NCI-H2171 (cell line): ENCODE measurements at places on chromosomes 13 and 19.

DNA sequence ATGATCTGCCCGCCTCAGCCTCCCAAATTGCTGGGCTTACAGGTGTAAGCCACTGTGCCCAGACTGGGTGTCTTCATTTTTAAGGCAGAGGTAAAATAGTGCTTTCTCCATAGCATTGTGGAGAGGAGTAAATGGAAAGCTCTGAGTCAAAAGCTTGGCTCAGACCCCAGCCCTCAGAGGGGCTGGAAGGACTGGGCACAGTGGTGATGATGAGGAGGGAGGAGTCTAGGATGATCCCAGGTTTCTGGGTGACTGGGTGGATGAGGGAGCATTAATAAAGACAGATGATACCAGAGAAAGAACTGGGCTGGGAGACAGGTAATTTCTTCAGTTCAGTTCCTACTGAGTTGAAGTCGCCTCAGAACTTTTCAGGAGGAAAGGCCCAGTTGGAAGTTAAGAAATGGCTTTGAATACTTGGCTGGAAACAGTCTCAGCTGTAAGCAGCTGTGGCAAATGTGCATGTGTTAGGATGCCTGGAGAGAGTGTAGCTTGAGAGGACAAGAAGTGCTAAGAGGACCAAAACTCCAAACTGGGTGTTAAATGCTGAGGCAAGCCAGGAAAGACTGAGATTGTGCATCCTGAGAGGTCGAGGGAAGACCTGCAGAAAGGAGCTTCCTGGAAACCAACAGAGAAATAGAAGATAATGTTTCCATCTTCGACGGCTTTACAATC, 37.1 kb upstream of the MEDAG start:
- no peak for DNase-seq

DNA sequence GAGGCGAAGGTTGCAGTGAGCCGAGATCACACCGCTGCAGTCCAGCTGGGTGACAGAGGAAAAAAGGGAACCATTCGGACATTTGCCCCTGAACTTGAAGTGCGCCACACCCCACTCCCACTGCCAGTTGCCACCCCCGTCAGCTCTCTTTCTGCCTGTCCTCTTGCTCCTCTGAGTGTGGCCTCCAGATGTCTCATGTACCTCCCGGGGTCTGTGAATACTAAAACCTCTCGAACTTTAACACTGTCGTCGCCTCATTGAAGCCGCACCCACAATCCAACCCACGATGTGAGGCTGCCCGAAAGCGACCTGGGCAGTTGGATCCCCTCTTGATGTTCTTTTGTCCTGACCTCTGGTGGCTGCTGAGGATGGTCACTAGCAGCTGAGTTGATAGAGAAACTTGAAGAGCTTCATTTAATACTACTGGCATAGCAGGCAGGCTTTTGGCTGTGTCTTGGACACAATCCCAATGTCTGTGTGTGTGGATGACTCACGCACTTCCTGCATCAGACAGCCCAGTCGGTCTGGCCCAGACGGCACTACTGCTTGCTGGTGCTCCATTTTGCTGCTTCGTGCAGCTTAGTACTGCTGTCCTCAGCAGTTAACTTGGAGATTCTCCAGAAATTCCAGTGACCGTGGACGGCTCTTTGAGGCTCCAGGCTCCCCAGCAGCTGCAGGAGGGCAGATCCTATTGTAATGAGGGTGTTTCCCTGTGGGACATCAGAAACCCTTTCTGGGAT, 4.2 kb downstream of the FPR3 start:
- DNase-seq: no peak

DNA sequence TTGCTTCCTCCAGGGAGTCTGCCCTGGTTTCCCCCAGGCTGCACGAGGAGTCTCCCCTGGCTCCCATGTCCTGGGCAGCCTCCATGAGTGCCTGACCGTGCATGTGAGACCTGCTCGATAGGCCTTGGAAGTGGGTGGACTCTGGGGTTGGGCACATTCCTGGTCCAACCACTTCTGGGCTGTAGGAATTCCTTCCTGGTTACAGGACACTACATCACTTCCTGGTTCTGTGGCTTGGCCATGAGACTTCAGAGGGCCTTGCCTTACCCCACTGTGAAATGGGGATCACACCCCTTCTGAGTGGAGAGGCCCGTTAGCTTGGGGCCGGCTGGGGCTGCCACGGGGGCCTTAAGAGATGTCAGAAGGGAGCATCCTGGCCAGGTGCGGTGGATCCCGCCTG, 4.0 kb upstream of the ZNF628 start:
- no peak for DNase-seq

DNA sequence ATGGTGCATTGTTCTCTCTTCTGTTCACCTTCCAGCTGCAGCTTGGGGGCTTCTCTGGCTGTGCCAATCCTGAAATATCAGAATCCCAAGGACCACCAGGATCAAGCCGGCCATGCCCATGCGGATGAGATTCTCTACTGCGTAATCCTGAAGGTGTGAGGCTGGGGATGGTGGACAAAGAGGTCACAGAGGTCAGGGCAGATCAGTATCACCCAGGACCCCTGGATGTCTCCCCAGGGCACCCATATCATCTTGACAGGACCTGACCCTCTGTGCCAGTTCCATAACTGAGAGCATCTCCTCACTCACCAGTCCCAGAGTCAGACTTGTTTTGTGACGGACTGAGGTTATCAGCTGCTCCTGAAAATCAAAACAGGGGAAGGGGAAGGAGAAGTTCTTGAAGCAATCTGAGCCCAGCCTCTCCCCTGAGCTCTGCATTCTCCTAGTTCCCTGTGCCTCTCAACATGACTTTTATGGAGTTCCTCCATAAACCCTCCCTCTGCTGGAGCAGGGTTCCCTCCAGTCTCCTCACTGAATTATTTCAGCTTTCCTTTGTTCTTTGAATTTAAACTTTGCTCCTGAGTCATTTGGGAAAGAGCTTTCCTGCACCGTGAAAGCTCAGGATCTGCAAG, 5.5 kb downstream of the LILRA5 start:
- DNase-seq: no peak

GRCh38 chr13:20174656-20175405, 14.0 kb upstream of the GJA3 start:
- DNase-seq: no peak

DNA sequence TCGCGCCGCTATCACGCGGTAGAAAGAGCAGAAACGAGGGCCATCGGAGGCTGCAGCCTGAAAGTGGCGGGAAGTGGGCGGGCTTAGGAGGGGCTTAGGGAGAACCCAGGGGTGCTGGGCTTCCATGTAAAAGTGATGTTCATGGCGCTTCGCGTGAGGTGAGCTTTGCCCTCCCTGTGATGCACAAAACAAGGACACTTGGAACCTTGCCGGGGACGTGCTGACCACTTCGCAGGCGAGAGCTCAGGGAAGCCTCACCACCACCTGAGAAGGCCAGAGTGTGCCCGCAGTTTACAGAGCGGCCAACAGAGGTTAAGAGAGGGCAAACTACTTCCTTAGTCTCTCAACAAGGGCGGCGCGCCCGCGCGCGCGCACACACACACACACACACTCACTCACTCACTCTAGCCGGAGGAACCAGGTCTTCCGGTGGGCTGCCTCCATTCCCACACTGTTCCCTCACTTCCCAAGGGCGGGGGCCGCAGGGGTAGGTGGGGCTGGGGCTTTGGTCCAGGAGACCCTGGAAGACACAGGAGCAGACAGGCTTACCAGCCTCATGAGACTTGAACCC, 651 bp downstream of the GAPDHS start:
- DNase-seq: no peak

DNA sequence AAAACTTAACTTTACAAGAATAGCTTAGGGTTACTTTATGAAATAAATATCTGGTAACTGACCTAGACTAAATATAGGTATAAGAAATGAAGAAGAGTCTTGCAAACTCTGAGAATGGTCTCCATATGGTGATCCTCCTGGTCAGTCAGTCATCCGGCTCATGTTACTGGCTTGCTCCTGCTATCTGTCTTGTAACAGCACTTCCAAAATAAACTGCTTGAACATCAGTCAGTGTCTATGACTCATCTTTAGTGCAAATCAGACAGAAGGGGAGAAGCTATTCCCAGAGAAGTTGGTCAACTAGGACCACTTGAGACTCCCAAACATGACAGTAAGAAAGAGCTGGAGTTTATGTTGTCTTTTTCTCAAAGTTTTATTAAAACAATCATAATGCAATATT, 1550.9 kb downstream of the PCDH9 start:
- no peak for DNase-seq

GRCh38 chr19:38596057-38596981, 21.4 kb downstream of the MAP4K1 start:
- peak; percentile 62 for DNase-seq

DNA sequence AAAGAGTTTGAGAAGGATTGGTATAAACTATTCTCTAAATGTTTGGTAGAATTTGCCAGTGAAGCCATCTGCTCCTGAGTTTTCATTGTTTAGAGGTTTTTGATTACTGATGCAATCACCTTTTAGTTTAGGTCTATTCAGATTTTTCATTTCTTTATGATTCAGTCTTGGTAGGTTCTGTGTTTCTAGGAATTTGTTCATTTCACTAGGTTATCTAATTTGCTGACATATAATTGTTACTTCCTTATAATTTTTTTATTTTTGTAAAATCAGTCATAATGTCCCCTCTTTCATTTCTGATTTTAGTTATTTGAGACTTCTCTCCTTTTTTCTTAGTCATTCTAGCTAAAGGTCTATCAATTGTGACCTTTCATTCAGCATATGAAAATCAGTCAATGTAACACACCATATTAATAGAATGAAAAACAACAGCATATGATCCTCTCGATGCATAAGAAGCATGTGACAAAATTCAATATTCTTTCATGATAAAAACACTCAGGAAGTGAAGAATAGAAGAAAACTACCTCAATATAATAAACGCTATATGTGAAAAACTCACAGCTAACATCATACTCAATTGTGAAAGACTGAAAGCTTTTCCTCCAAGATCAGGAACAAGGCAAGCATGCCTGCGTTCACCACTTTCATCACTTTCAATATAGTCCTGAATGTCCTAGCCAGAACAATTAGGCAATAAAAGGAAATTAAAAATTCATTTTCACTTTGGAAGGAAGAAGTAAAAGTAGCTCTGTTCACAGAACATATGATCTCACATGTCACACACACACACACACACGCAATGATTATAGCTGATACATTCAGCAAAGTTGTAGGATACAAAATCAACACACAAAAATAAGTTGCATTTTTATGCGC, 149.1 kb downstream of the COG6 start:
- no peak for DNase-seq

DNA sequence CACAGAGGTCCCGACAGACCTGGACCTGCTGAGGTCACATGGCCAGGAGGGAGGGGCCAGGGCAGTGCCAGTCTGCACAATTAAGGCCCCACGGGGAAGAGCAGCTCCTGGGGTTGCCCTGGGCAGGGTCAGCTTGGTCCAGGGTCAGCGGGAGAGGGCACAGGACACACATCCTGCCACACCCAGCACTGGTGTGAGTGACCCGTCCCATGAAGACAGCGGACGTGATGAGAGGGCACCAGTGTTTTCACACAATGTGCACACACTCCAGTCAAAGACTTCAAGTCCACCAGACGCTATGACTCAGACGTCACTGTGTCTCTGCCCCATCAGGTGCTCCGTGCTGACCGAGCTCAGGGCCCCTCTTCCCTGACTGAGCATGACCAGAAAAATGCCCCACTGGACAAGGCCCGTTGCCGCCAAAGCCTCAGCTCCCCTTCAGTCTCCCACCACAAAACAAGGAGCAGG, 4.2 kb downstream of the TMEM259 start:
- DNase-seq: no peak

DNA sequence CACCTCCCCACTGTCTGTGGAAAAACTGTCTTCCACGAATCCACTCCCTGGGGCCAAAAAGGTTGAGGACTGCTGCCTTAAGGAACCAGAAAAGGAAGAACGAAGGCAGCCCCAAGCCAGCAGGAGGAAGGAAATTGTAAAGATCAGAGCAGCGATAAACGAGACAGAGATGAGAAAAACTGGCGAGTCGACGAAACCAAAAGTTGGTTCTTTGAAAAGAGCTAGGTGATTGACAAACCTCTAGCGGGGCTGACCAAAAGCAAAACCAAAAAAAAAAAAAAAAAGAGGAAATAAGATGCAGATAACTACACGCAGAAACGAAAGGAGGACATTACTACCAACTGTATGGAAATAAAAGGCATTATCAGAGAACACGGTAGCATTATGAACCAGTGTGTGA, 76.9 kb downstream of the GADD45B start:
- no peak for DNase-seq

DNA sequence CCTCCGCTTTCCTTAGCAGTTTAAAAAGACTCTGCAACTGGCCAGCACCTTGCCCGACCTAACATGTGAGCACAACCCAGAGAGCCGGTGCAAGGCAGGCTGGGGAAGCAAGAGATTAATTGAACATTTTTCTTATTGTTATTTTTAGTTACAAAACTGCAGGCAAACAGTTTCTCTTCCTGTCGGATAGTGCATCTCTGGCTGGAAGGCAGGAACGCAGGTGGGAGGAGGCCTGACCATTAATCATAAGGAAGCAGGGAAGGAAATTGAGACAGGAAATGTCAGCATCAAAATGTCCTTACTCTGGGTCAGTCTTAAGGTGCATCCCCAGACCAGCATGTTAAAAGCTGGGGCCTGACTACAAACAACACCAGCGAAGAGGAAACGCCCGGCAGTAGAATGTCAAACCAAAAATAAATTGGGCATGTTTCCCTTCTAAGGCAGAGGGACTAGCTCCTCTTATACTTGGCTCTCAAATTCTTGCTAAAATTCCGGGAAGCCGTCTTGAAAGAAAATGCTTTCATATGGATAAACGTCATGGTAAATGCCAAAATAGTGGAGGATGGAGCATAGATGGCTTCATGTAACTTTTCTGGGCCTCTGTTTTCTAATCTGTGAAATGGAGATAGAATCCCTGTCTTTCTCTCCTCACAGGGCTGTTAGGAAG, 226.8 kb downstream of the RAP2A start:
- DNase-seq: no peak

DNA sequence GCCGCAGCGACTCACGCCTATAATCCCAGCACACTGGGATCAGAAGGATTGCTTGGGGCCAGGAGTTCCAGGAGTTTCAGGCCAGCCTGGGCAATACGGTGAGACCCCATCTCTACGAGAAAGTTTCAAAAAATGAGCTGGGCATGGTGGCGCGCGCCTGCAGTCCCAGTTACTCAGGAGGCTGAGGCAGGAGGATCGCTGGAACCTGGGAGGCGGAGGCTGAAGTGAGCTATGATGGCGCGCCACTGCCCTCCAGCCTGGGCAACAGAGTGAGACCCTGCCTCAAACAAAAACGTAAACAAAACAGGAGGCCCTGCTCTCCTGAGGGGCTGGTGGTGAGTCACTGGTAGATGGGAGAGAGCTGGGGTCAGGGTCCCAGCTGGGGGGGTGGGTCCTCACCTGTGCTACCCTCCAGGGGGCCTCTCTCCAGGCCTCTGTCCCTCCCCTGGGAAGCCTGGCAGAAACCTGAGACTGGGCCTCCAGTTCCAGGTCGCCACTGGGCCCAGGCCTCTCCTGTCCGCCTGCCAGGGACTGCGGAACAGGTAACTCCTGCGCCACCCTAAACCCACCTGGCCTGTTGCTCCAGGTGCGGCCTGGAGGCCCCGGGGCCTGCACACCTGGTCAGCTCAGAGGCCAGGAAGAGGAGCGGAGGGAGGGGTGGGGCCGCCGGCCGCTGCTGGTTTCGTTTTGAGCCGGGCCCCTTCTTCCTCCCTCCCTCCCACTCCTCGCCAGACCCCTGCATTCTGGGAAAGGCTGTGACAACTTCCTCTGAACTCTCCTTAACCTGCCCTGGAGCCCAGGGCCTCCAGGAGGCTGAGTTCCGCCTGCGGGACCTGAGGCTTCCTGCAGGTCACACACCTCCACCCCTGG, 17.2 kb upstream of the ZBTB7A start:
- DNase-seq: no peak
